ENCODE measurements at places on chromosomes 6 and 20.

DNA sequence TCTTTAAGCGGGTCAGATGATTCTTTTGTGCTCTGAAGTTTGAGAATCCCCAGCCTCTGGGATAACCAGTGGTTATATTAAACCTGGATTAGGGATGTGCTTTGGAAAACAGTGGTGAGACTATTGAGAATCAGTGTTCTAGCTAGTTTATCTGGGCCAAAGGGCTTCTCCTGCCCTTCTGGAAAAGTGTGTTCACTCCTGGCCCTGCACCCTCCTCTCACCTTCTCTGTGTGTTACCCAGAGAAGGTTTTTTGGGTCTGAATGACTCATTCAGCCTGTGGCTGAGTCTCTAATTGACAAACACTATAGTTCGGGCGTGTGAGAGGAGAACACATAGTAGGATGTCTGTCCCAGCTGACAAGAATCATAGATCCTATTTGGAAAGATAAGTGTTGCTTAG lies 66.7 kb downstream of the LRRC1 start:
- no peak for DNase-seq

DNA sequence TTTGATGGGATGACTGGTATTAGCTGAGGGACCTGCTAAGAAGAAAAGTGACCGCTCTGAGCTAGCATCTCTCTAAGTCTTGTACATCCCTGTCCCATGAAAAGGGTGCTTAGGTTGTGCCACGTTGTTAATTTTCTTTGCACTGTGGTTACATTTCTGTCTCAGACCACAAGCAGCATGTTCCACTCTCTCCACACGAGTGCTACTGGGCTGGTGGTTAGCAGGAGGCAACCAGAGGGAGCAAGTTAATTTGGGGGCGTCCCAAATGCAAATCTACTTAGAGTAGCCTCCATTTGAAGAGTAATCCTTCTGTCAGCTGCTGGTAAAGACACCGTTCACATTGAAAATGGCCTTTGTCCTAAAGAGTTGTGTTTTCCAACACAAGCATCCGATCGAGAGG lies 3.4 kb upstream of the SCML4 start:
- no peak for DNase-seq

- DNase-seq, result no peak
Measured at GRCh38 chr6:118530942-118531341, 17.2 kb upstream of the PLN start.

DNA sequence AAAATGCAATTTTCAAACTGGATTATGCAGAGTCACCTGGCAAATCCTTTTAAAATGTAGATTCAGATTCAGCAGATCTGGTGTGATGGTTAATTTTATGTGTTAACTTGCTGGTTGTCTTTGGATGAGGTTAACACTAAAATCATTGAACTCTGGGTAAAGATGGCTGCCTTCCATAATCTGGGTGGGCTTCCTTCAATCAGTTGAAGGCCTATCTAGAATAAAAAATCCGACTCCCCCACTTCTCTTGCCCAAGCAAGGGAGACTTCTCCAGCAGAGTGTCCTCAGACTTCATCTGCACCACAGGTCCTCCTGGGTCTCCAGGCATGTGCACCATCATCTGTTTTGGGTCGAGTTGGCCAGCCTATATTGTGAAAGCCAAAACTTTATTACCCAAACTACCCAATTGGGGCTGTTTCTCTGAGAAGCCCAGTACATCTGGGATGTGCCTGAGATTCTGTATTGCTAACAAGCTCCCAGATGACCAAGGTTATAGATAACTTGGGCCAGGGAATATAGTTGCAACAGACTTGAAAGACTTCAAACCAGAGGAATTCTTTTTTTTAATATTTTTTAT lies 1.6 kb upstream of the SLC17A5 start:
- DNase-seq, result no peak

DNA sequence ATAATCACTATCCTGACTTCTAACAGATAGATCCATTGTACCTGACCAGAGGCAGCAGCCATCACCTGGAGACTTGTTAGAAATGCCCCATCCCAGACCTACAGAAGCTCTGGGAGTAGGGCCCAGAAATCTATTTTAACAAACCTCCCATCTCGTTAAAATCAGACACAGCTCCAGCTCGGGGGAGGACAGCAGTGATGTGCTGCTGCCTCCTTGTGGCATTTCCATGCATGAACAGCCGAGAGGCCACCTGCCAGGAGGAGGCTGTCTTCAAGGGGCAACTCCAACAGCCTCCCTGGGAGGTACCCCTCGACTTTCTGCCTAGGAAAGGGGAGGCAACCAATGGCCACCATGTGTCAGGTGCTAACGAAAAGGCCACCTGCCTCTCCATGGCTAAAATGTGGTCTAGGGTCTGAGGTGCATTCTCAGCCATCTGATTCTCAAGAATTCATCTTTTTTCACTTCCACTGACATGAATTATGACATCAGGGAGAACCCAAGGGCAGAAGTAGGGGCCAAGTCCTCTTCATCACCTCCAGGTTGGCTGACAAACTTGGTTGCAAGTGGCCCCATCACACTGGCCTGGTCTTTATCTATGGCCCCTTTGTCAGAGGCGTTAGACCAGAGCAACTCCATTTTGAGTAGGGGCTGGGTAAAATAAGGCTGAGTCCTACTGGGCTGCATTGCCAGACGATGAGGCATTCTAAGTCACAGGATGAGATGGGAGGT lies 12.2 kb upstream of the KCNK15 start:
- DNase-seq, result peak; percentile 51

DNA sequence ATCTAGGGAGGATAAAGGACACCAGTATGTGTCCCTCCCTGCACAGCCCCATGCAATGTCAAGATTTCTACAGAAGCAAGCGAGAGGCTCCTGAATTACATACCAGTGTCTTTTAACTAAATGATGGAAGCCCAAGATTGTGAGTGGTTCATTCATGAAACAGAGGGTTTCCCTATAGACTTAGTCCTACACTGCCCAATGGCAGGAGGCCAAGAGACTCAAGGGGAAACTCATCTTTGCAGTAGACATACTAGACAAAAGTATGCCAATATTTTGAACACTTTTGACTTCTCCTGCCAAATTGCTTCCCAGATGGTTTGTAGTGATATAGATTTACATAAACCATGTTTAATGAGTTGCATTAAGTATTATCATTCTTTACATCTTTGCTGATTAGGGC lies 557.2 kb upstream of the JAG1 start:
- DNase-seq, result no peak

DNA sequence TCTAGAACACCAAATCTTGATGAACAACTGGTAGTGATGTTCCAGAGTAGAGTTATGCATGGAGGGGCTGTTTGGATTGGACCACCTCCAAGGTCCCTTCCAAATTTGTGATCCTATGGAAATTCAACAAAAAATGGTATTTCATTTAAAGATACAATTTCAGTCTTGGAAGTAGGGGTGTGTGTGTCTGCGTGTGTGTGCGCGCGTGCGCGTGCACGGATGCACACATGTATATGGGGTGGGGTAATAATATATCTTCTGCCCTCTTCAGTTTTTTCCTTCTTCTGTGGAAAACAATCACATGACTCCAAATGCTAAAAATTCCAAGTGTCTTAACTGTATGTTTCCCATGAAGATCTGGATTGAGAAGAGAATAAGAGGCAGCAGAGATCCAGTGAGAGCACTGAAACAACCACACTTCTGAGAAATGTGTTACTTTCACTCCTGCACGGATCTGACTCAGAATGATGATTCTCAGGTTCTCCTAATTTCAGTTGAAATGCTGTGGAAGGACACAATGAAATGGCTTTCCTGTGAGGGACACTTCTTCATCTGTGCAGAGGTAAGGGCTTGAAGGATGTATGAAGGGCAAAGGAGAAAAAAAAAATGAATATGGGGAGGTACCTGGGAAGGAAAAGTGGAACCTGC lies 10.6 kb upstream of the IL17F start:
- no peak for DNase-seq

DNA sequence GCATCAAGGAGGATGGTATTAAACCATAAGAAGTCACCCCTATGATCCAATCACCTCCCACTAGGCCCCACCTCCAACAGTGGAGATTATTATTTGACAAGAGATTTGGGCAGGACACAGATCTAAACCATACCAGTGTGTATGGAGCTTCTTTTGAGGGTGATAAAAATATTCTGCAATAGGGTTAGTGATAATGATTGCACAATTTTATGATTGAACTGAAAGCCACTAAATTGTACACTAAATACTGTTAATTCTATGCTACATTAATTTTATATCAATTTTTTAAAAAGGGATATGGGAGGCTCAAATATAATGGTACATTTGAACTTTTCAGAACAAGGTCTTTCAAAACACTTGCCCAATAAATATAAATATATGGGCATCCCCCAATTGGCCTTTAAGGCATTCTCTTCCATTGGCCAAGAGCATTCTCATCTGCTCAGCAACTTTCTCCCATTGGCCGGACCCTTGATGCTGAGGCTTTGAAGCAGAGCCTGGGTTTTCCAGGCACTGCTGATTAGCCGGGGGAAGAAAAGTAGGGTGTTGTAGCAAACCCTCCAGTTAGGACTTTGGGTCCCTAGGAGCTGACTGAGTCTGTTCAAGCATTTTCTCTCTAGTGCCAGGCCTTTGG lies 209.9 kb downstream of the LRFN2 start:
- no peak for DNase-seq

DNA sequence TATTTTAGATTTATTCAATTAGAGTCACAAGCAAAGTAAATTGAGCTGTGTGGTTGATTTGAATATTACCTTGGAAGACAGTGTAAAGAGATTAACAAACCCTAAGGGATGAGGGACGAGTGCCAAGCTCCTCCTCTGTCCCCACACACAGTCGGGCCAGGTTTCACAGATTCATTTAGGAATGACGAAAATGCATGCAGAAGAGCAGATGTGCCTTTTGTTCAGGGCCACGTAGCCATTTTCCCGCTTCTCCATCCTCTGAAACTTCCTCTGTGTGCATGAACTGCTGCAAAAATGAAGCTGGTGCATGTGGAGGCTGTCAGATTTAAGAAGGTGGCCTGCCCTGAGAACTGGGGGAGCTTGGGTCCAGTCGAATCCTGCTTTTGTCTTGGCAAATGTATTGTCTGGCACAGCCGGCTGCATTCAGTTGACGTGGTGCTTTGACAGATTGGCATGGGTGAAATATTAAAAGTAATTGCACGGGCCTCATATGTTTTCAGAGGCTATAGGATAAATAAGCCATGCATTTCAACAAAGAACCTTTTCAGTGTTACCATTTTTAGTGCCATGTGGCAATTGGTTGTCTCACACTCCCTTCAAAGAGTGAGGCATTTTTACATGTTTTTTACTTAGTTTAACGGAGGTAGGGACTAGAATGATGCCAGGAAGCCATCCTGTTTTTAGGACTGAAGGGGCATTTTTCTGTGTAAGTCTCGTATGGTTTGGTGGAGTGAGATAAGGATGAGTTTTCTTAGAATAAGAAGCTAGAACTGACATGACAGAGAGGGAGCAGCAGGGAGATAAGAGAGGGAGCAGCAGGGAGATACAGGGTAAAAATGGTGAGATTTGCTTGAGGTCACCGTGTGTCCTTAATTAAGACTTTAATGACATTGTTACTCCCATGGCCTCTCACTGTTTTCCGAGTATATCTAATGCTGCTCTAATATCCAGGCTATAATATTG lies 361.1 kb downstream of the NRN1 start:
- no peak for DNase-seq

GRCh38 chr20:63417097-63417737 lies 55.2 kb downstream of the KCNQ2 start:
- no peak for DNase-seq

DNA sequence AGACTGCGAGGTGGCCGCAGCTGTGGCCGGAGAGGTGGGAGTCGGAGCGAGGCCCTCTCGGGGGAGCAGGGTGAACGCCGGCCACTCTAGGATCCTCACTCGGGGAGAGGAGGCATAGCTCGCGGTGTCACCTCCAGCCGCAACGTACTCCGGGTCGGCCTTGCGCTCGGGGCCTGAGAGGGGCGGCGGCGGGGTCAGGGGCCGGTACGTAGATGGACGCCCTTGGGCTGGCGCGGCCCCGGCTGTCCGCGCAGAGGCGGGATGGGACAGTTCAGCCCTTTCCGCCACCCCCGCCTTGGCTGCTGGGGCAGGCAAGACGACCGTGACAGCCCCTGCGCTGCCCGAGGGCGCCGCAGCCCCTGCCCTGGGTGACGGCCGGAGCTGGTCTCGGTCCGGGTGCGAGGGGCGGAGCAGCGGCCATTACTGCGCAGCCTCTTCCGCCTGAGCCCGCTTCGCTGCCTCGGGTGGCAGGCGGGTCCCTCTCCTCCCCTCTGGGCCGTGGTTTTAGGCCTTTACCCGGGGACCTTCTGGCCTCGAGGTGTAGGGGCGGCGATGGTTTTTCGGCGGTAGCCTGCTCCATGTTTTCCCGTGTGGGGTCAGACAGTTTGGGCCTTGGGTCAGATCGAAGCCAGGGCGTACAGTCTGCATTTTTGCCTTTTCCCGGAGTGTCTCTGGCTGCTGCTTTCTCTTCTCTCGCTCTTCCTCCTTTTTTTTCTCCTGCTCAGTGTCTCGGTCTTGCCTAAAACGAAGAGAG lies 405 bp downstream of the RNF146 start:
- peak; percentile 13 for DNase-seq

- DNase-seq, result no peak
Measured at GRCh38 chr6:143647732-143648131, 30.0 kb upstream of the PHACTR2 start.

DNA sequence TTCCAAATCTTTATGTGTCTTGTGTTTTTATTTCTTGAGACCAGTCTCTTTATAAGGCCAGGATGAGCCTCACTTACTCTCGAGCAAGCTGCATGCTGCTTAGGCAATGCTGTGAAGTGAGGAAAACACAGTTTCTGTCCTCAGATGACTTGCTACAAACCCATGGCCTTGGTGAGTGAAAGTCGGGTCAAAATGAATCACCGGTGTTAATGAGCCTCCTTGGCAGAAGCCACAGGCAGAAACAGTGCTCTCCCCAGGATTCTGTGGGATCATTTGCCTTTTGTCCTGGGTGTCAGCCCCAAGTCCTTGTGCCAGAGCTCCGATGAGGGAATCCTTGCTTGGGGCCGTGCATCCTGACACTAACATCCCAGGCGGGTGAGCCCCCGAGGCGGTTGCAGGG lies 482.5 kb downstream of the QKI start:
- no peak for DNase-seq

- no peak for DNase-seq
Measured at GRCh38 chr6:4698901-4699659, 77.1 kb upstream of the CDYL start.

GRCh38 chr20:20455926-20456325 lies 88.0 kb downstream of the INSM1 start:
- DNase-seq, result no peak

GRCh38 chr6:131042664-131043063 lies 20.4 kb downstream of the EPB41L2 start:
- no peak for DNase-seq

GRCh38 chr6:68873236-68873635 lies 238.2 kb downstream of the ADGRB3 start:
- DNase-seq, result no peak
